SJCRH30 (cell line): ENCODE measurements at places on chromosomes 4 and X. TPM values are rescaled to one million over a fixed set of nuclear protein-coding genes. Genes with fewer than 3 reads are reported as not detected.

DNA sequence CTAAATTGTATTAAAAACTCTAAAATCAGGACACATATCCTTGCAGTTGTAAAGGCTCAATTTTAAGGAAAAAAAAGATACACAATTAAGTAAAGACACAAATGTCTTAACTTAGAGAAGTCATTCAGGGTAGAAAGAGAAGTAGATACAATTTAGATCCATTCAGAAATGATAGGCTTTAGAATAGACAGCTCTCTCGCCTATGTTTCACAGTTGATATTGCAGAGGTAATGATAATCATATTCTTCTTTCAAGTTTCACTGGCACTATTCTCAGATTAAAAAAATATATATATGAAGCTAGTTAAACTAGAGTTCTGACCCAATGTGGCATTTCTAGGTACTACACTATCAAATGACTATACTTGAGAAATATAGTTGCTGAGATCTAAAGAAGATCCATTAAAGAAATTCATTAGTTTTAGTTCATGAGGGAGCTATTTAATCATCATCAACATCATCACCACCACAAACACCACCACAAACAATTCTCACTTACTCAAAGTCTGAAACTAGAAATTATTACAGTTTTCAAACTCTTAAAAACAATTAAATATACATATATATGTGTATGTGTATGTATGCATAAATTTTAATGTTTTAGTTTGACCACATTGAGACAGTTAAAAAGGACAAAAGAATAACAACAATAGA, 93.1 kb downstream of the ANTXR2 start:
- no peak for DNase-seq

GRCh38 chr4:71860643-71861042, 76.8 kb upstream of the GC start:
- DNase-seq = no peak

DNA sequence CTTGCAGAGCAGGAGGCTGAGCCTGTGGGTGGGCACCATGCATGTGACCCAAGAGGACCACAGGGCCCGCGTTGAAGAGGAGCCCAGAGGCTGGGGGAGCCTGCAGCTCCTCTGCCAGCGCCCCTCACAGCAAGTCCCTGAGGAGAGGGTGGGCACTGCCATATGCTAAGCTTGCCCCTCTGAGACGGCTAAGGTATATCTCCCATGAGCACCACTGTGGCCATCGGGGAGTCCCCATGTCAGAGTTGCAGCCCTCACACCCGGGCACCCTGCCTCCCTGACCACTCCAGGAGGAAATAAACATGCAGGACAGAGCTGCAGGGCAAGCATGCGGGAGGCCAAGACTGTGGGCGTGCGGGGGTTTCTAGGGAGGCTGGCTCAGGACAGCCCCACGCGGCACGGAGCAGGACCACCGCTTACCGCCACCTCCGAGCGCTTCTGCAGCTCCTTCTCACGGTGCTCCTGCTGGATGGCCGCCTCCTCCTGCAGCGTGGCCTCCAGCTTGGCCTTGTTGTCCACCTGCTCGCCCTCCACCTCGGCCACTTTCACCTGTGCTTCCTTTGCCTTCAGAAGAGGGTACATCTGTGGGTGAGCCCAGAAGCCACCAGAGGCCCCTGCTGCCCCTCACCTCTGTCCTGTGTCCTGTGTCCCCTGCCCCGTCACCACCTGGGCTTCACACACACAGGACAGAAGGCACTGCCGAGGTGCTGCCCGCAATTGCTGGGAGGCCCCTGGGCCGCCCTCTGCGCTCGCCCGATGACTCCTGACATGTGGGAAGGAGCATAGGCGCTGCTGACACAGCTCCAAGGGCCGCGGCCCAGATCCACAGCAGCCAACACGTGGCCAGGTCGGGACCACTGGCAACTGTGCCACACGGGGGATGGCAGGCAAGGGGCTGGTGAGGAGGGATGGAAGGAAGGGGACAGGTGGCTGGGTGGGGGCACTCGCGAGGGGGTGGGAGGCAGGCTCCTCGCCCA, 29.8 kb downstream of the FGFR3 start:
- DNase-seq = no peak

PPP4R3C gene
- total RNA-seq = not detected in 2 replicates
